ENCODE measurements at places on chromosomes 2 and 18.

- DNase-seq: no peak
Measured at GRCh38 chr2:227036527-227036926, 127.5 kb downstream of the COL4A4 start.

DNA sequence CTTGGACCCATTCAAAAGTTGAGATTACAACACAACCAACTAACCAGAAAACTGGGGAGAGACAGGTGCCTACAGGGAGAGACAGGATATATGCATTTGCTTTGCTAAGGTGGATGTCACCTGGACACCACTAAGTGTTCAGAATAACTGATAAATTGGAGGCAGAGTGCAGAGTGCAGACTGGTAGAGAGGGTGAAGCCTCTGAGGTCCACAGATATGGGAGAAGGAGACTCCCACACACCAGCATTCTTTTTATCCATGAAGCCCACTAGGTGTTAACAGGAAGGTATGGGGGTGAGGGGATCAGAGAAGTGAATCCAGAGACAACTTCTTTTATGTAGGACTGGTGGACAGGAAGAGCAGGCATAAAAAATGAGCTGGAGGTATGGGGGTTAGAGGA lies 1310.0 kb upstream of the ZEB2 start:
- no peak for DNase-seq

DNA sequence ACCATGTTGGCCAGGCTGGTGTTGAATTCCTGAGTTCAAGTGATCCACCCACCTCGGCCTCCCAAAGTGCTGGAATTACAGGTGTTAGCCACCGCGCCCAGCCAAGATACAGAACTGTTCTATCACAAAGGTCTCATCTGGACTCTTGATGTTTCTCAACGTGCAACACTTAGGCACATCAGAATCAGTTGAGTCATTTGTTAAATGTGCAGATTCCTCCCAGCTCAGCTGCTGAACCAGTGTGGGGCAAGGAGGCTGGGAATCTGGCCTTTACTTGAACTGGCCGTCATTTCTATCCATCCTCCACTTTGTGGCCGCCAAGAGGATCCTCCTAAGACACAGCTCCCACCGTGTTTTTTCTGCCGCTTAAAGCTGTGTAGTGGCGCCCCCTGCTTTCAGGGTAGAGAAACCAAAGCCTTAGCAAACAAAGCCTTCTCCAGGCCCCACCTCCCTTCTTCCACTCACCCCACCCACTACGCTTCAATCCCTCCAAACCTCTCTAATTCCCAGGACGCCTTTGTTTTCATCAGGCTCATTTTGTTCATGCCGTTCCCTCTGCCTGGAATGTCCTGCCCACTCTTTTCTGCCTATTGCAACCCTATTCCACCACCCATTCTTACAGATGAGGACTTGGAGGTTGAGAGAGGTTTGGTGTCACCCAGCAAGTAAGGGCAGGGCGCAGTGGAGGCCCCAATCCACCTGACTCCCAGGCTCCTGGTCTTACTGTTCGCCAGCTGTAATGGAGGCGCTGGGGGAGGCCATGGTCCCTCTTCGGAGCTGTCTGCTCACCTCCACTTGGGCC lies 776 bp upstream of the SPEG start:
- no peak for DNase-seq

- DNase-seq: no peak
Measured at GRCh38 chr2:68521037-68521436, 53.7 kb downstream of the APLF start.

- no peak for DNase-seq
Measured at GRCh38 chr18:55268151-55268601, 308.9 kb upstream of the CCDC68 start.

Measured in NCI-H460 (cell line).